ENCODE measurements at places on chromosomes 4 and X. TPM values are rescaled to one million over a fixed set of nuclear protein-coding genes. Genes with fewer than 3 reads are reported as not detected.

Gene EREG
- total RNA-seq, result 46.5 TPM

Gene ATP11C
- 6.5 TPM for total RNA-seq

Gene IL9R
- total RNA-seq, result 0.44 TPM

Gene SPARCL1
- 31.0 TPM for total RNA-seq

Gene TAF7L
- total RNA-seq, result 0.12 TPM

Gene DCAF8L2
- not detected for total RNA-seq

Gene CSAG2
- total RNA-seq, result not detected

Gene MAGIX
- total RNA-seq, result 4.7 TPM

Gene FAM9C
- total RNA-seq, result not detected

Gene MAGEA10
- total RNA-seq, result not detected

Gene MAGEB1
- not detected for total RNA-seq

Gene PNMA6A
- 0.12 TPM for total RNA-seq

Gene RGN
- 0.20 TPM for total RNA-seq
